Myometrial cell (primary cell): ENCODE measurements at places on chromosomes 6 and 20. TPM values are rescaled to one million over a fixed set of nuclear protein-coding genes. Genes with fewer than 3 reads are reported as not detected.

The TPBG gene
- total RNA-seq, result 83.3 and 87.1 TPM in 2 replicates

The SYCP2L gene
- total RNA-seq, result not detected in 2 replicates

The ENPP5 gene
- not detected in 2 replicates for total RNA-seq

The PDRG1 gene
- 7.8 and 8.4 TPM in 2 replicates for total RNA-seq

The HTR1B gene
- total RNA-seq, result 5.2 and 8.2 TPM in 2 replicates

The CNKSR3 gene
- 6.1 and 6.7 TPM in 2 replicates for total RNA-seq

The BPIFB4 gene
- total RNA-seq, result not detected in 2 replicates

The SRSF12 gene
- not detected in 2 replicates for total RNA-seq

The RAB23 gene
- total RNA-seq, result 26.8 and 40.6 TPM in 2 replicates

The PRL gene
- not detected in 2 replicates for total RNA-seq

The VGLL2 gene
- total RNA-seq, result not detected in 2 replicates

The ZNF391 gene
- 1.2 and 3.4 TPM in 2 replicates for total RNA-seq

The PRPH2 gene
- total RNA-seq, result 2.0 and 2.7 TPM in 2 replicates

The ZNF165 gene
- 0.18 and 1.2 TPM in 2 replicates for total RNA-seq
